Activated CD8-positive, alpha-beta memory T cell treated with anti-CD3 and anti-CD28 coated beads for 4 hours (primary cell): ENCODE measurements at places on chromosomes 7 and 10.
A peak's percentile ranks its signal among the peaks of the same experiment; 100 is the strongest.

DNA sequence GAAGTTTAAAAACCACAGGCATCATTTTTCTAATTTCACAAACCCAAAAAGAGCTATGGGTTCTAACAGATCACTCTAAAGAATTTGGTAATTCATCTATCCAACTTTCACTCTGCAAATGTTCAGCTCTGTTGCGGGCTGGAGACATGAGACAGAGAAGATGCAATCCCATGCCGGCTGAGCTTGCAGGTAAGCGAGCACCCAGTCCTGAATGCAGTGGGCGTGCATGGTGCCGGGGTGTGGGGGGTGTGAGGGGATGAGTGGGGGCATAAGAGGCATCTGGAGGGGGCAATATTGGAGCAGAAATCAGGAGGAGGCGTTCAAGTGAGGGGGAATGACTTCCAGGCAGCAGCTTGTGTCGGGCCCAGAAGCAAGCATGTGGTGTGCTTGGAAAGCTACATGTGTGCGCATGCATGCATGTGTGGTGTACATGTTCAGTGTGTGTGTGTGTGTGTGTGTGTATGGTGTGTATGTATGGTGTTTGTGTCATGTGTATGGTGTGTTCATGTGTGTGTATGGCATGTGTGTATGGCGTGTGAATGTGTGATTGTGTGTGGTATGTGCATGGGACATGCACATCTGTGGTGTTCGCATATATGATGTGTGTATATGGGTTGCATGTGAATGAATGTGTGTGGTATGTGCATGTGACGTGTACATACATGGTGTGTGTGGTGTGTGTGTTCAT is 172.9 kb downstream of the PRKCQ start:
- DNase-seq, result no peak

DNA sequence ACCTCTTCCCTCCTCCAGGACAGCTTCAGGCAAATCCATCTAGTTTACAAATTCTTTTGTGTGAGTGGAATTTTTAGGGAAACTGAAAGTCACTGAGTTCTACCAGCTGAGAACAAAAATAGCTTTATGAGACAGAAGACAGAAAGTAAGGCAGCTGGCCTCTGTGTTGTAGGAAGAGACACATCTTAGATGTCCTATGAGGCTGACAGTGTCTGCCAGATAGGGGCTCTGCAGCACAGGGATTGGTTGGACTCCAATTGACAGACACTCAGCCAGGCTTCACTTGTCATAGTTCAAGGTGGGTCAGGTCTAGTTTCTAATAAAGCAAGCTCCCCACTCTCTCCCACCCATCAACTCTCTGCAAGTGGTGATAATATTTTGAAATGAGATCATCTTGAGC is 574.9 kb downstream of the CCSER2 start:
- no peak for DNase-seq

- no peak for DNase-seq
Measured at GRCh38 chr10:43904301-43904700, 255.6 kb upstream of the ZNF32 start.

GRCh38 chr7:131107337-131108211 is 220.1 kb upstream of the MKLN1 start:
- peak; percentile 61 for DNase-seq

DNA sequence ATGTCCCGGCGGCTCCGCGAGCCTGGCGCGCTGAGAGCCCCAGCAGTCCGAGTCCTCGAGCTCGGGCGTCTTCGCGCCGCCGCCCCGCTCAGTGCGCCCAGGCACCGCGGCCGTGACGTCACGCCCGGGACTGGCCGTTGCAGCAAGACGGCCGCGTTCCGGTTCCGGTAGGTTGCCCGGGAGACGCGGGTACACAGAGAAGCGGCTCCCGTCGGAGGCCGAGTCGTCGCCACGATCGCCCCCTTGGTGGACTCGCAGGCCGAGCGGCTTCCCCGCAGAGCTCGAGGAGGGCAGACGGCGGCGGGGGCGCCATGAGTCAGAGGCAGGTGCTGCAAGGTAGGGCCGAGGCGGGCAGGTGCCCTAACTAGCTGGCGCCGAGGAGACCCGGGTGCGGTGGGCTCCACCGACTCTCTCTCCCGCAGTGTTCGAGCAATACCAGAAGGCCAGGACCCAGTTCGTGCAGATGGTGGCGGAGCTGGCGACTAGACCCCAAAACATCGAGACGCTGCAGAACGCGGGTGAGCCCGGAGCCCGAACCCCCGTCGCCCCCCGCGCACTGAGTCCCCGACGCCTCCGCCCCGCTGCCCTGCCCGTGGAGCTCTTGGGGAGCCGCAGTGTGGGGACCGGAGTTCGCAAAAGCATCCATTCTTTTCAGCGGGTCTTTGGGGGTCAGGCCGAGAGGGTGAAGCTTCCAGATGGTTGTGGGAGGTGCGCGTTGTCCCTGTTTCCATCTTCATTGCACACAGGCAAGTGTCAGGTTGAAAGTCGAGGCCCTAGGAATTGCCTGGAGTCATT is at the start of gene SPAG6:
SPAG6 (plus strand) TSS at position 196 of the 795 bp plus-strand sequence; CDS start at position 312, 116 bp downstream.
- no peak for DNase-seq

- DNase-seq, result no peak
Measured at GRCh38 chr7:3272691-3273141, 28.3 kb upstream of the SDK1 start.

DNA sequence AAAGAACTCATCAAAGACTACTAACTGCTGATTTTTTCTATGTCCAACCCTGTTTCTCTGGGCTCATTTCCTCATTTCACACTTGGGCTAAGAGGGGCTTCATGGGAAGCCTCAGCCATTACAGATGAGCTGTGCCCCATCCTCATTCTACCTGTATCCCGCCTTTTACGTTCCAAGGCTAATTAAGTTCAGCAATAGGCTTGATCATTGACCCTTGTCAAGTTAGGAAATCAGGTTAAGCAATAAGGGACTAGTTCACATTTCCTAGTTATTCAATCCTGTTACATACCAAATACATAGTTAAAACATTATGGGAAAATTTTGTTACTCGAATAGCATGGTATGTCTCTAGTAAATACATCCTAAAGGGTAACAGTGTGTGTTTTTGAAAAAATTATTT is 29.3 kb upstream of the AGBL3 start:
- no peak for DNase-seq

GRCh38 chr7:24718977-24719491 is 38.2 kb downstream of the GSDME start:
- no peak for DNase-seq

DNA sequence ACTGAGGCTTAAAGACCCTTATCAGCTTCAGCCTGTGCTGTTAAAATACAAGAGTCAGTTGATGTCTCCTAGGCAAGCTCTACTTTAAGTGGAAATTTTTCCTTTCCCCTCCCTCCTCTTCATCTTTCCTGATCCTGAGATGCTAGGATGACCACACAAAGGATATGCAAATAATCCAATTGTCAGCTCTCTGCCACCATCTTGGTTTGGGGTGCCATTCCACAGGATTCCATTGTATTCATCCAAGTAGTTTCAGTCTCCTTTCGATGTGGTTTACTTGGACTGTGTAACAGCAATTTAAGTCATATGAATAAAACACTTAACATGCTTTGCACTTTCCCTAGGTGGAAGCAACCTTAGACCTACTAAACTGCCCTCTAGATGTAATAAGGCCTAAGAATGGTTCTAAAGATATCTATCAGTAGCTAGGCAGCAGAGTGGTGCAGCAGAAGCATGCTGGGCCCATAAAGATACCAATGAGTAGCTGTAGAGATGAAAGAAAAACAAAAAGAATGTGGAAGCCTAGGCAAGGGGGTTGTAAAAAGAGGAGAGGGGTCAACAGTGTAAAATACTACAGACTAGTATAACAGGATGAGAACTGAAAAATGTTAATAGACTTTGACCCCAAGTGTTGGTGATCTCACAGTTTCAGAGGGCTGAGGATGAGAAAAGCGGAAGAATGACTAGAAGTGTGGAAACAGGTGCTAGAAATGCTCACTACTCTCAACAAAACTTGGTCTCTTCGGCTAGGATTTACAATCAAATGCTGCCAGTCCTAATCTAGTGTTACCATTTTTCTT is 2.4 kb upstream of the CFAP69 start:
- no peak for DNase-seq

GRCh38 chr10:114471906-114472876 is 67.9 kb upstream of the AFAP1L2 start:
- no peak for DNase-seq

- DNase-seq, result no peak
Measured at GRCh38 chr7:98211221-98211675, at the start of gene BHLHA15. Gene BHLHA15, plus strand, starts transcription at chr7:98211439. Its CDS starts 871 bp downstream, at chr7:98212310.

GRCh38 chr10:131677671-131678070 is 223.1 kb upstream of the PPP2R2D start:
- DNase-seq, result no peak

DNA sequence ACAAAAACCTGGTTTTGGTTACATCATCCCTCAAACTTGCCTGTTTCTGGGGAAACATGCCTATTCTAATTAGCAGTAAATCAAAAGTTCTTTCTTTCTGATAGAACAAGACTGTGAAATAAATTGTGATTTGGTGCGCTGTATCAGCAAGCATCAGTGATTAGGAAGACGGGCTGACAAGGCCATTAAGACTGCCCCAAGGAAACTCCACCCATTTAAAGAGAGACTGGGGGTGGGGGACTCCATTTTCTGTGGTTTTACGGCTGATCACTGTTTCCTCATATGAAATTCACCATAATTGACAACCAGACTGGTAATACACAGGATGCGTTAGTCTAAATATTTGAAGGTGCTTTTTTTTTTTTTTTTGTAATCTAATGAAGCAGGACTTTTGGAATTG is 68.7 kb downstream of the MBL2 start:
- DNase-seq, result no peak

GRCh38 chr7:1661461-1661860 is 8.6 kb upstream of the ELFN1 start:
- no peak for DNase-seq

- no peak for DNase-seq
Measured at GRCh38 chr7:140605337-140605736, 35.3 kb downstream of the DENND2A start.

DNA sequence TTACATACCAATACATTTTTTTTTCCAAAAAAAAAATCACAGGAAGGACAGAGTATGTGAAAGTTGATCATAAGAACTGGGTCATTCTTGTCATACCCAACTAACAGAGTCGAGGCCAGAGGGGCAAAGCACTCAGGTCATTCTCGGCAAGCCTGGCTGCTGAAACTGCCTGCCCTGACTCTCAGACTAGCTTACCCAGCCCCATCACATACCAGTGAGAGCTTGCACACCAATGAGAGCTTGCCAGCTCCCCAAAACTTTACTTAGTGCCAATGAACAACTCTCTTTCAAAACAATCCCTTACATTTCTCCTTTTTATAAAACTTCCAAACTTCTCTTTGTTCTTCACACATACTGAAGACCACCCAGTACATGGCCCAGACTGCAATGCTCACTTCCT is 48.9 kb downstream of the VOPP1 start:
- no peak for DNase-seq

DNA sequence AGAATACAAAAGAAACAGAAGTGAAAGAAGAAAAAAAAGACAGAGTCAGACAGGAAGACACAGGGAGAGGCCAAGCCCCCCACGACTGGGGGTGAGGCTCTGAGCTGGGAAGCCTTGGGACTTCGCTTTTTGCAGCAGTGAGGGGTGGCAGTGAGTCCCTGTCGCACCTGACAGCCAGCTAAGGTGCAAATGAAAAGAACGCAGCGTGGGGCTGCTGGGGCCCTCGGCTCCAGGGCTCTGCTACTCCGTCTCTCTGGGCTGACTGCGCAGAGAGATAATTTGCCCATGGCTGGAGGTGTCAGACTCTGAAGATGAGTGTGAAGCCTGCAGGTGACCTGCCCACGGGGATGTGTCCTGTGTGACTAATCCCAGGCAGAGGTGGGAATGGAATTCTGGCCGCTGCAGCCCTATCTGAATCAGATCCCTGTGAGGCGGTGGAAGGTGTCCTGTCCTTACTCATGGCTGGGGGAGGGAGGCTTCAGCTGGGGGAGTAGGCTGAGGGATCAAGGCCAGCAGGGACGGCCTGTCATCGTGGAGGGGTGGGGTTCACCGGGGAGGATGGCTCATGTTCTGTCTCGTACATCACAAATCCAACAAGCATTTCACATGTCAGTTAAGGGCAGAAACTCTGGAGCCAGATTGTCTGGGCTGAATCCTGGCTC is 96.4 kb downstream of the SLIT1 start:
- no peak for DNase-seq

DNA sequence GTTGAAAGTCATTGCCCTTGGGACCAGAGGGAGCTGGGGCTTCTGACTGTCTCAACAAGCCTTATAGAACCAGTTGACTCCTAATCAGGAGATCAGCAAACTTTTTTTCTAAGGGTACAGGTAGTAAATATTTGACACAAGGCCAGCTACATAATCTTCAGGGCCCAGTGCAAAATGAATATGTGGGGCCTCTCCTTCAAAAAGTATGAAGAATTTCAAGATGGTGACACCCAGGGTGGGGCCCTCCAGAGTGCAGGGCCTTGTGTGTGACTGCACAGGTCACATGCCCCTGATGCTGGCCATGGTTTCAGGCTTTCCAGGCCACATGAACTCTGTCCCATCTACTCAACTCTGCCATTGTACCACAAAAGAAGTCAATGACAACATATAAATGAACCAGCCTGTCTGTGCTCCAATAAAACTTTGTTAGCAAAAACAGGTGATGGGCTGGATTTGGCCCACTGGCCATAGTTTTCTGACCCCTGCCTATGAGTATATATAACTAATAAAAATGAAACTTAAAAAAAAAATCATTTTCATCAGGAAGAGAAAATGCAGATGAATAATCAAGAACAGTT is 6.1 kb downstream of the MMRN2 start:
- no peak for DNase-seq

GRCh38 chr7:96361116-96361857 is 39.4 kb upstream of the SLC25A13 start:
- DNase-seq, result no peak

GRCh38 chr10:131961047-131961776 is 20.5 kb downstream of the BNIP3 start:
- DNase-seq, result no peak

DNA sequence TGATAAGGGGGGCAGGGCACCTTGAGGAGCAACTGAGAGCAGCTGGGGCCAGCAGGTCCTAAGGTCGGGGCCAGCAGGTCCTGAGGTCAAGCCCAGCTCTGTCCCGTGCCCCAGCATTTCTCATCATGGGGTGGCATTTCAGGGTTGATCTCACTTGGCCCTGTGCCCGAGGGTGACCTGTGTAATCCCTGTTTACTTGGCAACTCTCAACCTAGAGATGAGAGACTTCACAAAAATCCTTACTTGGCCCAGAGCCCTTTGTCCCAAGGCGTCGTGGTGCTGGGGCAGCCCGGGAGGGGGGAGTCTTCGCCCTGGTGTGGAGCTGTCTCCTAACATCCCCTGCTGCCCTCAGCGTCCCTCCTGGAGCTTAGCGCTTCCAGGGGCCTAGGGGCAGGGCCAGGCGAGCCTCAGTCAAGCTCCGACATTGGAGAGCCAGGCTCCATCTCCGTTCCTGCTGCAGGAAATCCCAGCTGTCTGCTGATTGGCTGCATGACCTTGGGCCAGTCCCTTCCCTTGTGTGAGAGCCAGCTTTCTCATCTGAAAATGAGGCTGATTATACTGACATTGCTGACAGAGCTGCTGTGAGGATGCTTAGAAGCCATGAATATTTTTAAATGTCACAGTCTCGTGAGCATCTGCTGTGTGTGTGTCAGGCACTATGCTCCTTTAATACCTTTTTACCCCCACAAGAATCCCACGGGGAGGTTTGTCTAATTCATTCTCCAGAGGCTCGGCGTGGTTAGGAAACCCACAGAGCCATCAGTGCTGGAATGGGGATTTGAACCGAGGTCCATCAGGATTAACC is 94.3 kb downstream of the ZMIZ1 start:
- no peak for DNase-seq

- no peak for DNase-seq
Measured at GRCh38 chr10:92747600-92747999, 57.8 kb downstream of the HHEX start.
